GM04504 (cell line): ENCODE measurements at places on chromosomes 13 and 19.

DNA sequence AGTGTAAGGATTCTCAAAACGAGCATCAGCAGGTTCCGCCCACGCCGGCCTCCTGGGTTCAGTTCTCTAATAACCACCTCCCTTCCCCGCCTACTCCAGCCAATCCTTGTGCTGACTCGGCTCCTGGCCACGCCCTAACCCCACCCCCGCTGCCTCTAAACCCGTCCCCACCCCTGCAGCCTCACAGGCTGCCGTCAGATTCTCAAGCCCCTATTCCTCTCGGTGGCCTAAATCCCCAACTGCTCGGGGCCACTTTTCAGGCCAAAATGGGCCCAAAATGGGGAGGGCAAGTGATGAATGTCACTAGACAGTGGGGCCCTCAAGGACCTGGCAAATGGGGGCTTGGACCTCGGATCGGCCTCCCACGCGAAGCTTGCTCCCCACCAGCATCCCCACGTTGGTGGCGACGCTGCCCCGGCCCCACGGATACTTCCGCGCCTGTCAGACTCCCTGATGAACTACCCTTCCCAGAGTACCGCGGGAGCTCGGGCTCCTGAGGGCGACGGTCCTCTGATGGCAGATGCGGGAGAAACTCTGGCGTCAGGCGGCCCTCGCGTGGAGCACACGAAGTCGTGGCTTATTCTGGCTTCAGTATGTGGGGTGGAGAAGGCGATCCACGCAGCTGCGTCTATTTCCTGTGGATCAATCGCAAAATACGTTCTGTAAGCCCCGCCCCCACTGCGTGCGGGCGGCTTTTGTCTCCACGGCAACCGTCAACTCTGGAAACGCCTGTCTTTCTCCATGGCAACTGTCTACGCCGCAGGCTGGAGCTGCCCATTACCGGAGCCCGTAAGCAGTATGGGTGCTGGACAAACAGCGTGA, 24.8 kb downstream of the ZNF473 start:
- peak; percentile 51 for DNase-seq

- no peak for DNase-seq
These were observed 94.2 kb downstream of the USP12 start for GRCh38 chr13:27077451-27077850.

GRCh38 chr13:67136157-67136556, 94.0 kb downstream of the PCDH9 start:
- no peak for DNase-seq

DNA sequence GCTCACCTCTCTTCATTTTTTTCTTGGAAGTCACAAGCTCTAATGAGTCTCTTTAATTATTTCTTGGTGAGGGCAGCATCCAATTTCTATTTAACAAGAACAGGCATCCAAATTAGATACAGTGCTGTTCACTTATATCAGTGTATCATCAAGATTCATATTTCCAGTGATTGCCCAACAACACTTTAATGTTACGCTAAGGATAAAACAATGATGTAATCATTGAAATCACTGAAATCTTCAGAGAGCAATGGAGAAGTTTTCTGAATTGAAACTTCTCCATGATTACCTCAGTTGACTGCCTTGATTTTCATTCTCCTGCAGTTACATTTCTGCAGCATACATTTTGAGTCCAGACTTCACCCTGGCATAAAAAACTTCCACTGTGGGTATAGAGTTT, 17.1 kb upstream of the LRCH1 start:
- DNase-seq = no peak

DNA sequence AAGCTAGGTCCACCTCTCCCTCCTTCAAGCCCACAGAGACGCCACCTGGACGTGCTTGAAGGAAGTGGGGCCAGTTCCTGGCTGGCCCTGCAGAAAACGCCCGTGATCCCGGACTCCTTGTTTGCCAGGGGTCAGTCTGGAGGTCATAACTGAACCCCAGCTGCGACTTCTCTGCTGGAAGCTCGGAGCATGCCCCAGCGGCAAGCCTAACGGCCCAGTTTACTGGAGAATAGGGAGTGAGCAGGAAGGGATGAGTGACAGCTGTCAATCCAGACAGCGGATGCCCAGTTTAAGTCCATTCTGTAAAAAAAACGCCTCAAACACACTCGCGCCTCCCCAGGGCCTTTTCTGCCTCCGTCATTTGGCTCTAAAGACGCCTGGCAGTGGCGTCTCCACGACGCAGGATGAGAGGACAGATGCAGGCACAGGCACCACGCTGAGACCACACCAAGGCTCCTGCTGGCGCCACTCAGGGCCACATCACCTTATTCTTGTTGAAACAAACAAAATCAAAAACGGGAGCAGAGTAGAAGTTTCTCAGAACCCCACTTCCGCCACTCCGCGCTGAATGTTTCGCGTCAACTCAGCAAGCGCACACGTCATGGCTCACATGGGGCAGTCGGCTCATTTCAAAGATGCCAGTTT, 57.6 kb downstream of the RASA3 start:
- DNase-seq = no peak

- DNase-seq = no peak
These were observed 177.5 kb downstream of the ABCC4 start for GRCh38 chr13:95123726-95124125.

- DNase-seq = no peak
These were observed 122.5 kb upstream of the SPACA7 start for GRCh38 chr13:112253631-112254030.

- no peak for DNase-seq
These were observed 235.9 kb downstream of the NHLRC3 start for GRCh38 chr13:39273953-39274738.

- peak; percentile 92 for DNase-seq
These were observed 13.4 kb upstream of the C19orf33 start for GRCh38 chr19:38290631-38291147.

DNA sequence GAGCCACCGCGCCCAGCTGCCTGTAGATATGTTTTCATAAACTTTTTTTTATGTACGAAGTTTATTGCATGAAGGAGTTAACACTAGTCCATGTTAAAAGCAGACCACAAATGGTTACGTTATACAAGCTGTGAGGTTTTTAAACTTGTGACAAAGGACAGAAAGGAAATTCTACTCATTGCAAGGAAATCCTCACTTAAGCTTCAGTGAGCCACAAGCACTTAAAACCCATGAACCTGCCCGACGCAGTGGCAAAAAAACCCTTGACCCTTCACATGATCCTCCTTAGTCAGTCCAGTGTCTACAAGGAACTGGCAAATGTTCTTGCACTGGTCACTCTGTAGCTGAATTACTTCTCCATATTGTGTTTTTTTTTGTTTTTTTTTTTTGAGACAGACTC, 4.2 kb downstream of the MPND start:
- no peak for DNase-seq

DNA sequence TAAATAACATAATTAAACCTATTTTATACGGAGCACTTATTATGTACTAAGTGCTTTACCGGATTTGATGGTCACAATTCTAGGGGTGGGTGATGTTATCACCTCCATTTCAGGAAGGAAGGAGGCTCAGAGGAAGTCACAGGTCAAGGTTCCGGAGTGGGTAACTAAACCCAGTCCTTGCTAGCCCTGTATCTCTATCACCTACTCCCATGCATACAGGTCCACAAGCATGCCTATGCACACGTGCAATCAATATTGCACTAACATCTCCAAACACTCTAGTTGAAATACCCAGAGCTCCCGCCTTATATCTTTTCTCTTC, 17.8 kb upstream of the FOSB start:
- DNase-seq = no peak

DNA sequence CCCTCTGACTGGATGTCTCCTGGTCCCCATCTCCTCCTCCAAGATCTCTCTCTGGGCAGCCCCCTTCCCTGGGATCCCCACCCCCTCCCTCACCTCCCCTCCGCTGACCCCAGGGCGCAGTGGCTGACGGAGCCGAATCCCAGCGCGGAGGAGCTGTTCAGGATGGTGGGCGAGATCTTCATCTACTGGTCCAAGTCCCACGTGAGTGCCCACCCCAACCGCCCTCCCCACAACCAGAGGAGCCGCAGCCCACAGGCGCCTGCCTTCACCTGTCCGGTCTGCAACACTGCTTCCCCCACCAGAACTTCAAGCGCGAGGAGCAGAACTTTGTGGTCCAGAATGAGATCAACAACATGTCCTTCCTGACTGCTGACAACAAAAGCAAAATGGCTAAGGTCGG, 89.4 kb downstream of the RYR1 start:
- no peak for DNase-seq

- no peak for DNase-seq
These were observed 6.9 kb upstream of the ZNF431 start for GRCh38 chr19:21134934-21135366.

DNA sequence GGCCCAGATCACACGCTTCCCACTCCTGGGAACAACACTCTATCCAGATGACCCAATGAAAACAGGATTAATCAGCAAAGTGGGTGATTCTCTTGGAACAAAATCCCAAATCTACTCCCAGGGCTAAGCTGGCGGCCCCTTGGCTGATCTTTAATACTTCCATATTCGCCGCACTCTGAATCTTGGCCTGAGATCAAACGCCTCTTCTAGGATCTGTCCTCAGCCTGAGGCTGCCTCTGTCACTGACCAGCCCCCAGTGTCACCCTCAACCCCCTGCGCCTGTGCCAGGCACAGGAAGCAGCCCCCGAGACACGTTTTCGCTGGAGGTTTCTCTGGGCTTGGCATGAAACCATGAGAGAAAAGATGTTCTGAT, 2.4 kb upstream of the CTXN1 start:
- DNase-seq = no peak

GRCh38 chr13:70080012-70080411, 27.6 kb upstream of the ATXN8OS start:
- DNase-seq = no peak

GRCh38 chr13:20796791-20797508, 23.2 kb upstream of the EEF1AKMT1 start:
- DNase-seq = no peak

DNA sequence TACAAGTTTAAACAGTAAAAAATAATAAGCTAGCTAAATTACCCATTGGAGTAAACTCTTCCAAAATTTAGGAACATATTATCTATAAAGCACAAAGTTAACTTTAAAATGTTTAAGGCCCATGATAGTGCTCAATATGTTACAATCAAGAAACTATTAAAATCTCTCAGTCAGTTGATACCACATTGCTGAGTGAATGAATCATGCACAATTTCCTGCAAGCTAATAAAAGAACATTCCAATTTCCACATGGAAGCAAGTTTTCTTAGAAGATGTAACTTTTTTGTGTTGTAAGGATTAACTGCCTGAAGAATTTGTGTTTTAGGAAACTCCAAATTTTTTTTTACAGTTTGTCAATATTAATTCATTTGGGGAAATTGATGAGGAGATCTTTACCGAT, 666.6 kb downstream of the SLITRK1 start:
- DNase-seq = no peak

DNA sequence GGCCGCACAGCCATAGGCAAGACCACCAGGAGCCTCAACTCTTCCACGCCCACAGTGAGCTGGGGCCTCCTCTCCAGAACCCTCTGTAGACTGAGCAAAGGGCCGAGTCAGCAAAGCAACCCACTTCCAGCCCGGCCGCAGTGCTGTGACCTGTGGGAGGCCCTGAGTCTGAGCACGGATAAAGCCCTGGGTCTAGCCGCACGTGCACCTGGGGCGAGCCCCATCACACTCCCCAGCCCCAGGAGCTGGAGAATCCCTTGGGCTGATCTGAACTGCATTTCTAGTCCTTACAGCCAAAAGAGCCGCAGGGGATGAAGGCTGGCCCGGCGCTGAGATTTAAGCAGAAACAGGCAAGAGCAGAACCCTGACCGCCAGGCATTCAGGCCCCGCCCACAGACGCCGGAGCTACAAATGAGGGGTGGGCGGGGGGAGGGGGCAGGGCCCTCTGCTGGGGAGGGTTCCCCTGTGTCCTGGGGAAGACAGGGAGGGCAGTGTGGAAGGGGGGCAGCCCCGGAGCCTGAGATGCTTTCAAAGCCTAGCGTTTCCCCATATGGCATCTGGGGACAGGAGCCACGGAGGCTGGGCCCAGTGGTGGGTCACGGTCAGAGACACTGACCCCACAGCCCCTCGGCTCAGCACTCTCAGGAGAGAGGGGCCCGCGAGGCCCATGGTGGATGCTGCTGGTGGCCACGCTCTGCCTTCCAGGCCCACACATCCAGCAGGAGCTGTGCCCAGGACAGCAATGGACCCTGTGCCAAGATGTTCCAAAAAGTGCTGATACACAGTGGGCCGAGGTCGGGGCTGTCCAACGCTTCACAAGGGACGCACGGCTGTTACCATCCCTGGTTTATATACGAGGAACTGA, 4.9 kb downstream of the TMEM259 start:
- DNase-seq = no peak

- no peak for DNase-seq
These were observed 24.2 kb upstream of the GATAD2A start for GRCh38 chr19:19381007-19381926.

GRCh38 chr19:55580628-55581144, at the start of gene ZNF579:
ZNF579 (minus strand) TSS chr19:55580848; CDS start chr19:55579639, 1,209 bp downstream.
- DNase-seq = peak; percentile 70

DNA sequence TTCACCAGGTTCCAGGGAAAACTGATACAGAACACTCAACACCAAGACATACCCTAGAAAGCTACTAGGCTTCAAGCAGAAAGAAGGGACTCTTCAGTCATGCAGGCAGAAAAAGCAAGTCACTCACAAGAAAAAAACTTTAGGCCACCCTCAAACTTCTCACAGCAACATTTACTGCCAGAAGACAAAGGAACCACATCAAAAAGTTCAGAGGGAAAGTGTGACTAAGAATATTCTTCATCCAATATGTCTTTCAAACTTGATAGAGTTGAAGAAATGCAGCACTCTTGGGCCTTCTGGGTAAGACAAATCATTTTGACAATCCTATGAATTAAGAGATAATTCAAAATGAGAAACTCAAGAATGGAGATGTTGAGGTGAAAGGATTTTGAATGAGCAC, 7.7 kb downstream of the DZIP1 start:
- DNase-seq = no peak
